Pancreas (tissue), 10 donors: ENCODE measurements at places on chromosomes 4 and X. TPM values are rescaled to one million over a fixed set of nuclear protein-coding genes. Genes with fewer than 3 reads are reported as not detected.

DNA sequence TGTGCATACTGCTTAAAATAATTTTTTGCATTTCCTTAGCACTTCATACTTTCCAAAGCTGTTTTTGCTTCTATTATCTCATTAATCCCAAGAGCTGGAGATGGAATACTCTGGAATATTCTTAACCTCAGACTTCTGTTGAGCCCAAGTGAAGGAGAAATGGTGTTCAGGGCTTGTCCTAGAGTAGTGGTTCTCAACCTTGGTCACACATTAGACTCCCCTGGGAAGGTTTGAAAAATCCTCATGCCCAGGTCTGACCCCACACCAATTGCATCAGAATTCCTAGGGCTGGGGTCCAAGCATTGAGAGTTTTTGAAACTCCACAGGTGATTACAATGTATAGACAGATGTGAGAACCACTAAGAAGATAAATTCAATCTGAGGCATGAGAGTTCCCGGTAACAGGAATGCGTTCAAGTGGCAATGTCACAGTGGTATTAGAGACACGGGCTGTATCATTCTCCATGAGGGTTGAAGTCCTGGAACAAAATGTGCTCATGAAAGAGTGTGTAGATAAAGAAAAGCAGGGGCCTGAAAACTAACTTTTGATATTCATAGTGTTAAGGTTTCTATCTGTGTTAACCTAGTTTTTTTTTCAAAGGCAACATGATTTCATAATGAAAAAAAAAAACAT is 47.9 kb downstream of the AWAT2 start:
- H3K27me3 ChIP-seq, result no peaks in the 10 kb centered on the region
- H3K4me1 ChIP-seq, result no peaks in the 10 kb centered on the region
- no peaks in the 10 kb centered on the region for H3K36me3 ChIP-seq
- no peak for DNase-seq
- H3K27ac ChIP-seq, result no peak overlapping the region

DNA sequence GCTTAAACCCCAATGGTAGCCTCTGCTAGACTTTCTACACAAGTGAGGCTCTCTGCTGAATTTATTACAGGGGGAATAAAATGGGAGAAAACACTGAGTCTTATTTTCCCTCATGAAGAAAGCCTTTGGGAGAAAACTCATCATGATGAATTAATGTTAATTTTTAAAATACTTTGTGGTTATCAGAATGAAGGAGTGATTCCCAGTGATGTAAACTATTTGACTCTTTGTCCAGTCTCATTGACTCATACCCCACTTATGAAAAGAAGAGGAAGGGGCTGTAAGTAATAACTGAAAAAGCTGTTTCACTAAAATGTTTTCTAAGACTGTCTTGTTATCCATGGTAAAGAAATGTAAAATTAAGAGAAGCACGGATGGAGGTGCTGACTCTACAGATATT is 208.8 kb downstream of the GRIA3 start:
- no peaks in the 10 kb centered on the region for H3K36me3 ChIP-seq
- H3K4me1 ChIP-seq, result no peaks in the 10 kb centered on the region
- H3K27me3 ChIP-seq, result no peaks in the 10 kb centered on the region
- H3K27ac ChIP-seq, result no peak overlapping the region
- H3K4me3 ChIP-seq, result no peak overlapping the region

DNA sequence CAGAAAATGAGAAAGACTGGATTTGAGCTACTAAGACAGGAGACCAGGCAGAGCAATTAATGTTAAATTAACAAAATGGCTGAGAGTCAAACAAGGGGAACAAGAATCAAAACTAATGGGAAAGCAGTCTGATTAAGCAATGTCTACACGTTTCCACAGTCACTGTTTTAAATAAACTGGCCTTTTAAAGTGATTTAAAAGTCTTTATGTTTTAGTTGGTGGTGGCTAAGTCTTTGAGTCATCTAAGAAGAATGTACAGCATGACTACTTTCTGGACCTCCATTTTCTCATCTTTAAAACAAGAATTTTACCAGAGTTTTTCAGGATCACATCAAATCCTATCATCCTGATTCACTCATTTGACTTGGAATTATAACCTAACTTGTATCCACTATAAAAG is 233.8 kb downstream of the ENOX2 start:
- H3K27me3 ChIP-seq, result no peaks in the 10 kb centered on the region
- no peak overlapping the region for H3K27ac ChIP-seq
- H3K4me1 ChIP-seq, result no peaks in the 10 kb centered on the region

GRCh38 chr4:155342142-155342541 is 34.6 kb downstream of the MAP9 start:
- no peak for DNase-seq
- H3K27ac ChIP-seq, result no peak overlapping the region
- no peaks in the 10 kb centered on the region for H3K27me3 ChIP-seq
- no peaks in the 10 kb centered on the region for H3K4me1 ChIP-seq

DNA sequence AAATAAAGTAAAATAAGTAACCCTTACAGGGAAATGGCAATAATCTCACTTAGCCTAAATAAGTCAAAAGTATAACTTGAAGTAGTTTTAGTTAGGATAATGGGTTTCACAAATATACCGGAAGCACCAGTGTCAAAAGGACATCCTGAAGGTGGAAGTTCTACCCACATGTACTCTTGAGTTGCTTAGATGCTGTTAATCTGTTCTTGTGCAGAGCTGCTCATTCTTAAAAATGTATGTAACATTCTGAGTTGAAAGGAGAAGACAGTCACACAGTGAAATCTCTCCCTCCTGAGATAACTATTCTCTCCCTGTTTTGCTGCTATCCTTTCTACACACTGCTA is 11.2 kb upstream of the CCNG2 start:
- no peak for DNase-seq
- no peak overlapping the region for H3K27ac ChIP-seq
- H3K27me3 ChIP-seq, result no peaks in the 10 kb centered on the region
- H3K4me1 ChIP-seq, result peaks cover 22% of the 10 kb centered on the region
- H3K4me3 ChIP-seq, result no peak overlapping the region
- H3K36me3 ChIP-seq, result no peaks in the 10 kb centered on the region

- no peak overlapping the region for H3K27ac ChIP-seq
- H3K27me3 ChIP-seq, result no peaks in the 10 kb centered on the region
- no peak overlapping the region for H3K4me3 ChIP-seq
Measured at GRCh38 chr4:6444582-6444981, 27.8 kb downstream of the PPP2R2C start.

DNA sequence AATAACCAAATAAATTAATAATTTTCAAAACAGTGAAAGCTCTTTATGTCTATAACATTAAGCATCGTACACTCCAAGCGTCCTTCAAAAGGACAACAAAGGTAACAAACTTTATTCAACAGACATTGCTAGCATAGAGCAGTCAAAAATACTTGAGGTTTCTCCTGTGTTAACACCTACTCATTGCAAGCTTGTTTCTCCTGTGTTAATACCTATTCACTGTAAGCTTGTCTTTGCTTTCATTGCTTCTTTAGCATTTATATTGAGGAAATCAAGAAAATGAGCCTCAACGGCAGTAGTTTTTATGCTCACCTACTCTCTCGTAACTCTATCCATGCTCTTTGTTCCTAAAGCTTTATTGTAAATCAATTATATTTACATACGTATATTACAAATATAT is 3.5 kb downstream of the SPOCK3 start:
- no peak overlapping the region for H3K4me3 ChIP-seq
- no peaks in the 10 kb centered on the region for H3K4me1 ChIP-seq
- H3K36me3 ChIP-seq, result no peaks in the 10 kb centered on the region
- H3K27me3 ChIP-seq, result no peaks in the 10 kb centered on the region

DNA sequence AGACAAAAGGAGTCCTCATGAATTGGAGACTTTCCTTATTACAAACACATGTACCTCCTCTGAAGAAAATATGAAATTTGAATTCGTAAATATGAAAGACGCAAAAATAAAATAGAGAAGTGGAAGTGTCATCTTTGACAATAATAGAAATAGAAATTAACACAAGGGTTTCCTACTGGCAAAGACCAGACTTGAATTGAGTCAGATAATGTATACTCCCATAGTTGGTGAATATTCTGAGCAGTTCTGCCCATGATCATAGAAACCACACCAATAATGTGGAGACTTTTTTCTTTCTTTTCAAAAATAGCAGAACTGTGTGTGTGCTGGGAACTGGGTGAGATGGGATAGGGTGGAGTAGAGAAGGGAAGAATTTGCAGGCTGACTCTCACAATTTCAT is 277.7 kb upstream of the TET2 start:
- H3K36me3 ChIP-seq, result no peaks in the 10 kb centered on the region
- no peak overlapping the region for H3K4me3 ChIP-seq
- H3K27me3 ChIP-seq, result no peaks in the 10 kb centered on the region

DNA sequence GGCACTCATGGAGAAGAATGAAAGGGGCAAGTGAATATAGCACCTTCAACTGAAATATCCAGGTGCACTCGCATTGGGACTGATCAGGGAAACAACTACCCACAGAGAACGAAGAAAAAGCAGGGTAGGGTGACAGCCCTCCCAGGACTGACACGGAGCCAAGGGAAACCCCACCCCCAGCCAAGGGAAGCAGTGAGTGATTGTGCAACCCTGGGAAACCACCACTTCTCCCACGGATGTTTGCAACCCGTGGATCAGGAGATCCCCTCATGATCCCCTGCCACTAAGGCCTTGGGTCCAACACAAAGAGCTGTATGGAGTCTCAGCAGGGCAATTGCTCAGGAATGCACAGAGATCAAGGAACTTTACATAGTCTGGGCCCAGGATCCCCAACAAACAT is 158.5 kb upstream of the HCCS start:
- no peak for DNase-seq
- H3K4me3 ChIP-seq, result no peak overlapping the region
- H3K36me3 ChIP-seq, result no peaks in the 10 kb centered on the region
- no peak overlapping the region for H3K27ac ChIP-seq
- no peaks in the 10 kb centered on the region for H3K4me1 ChIP-seq

DNA sequence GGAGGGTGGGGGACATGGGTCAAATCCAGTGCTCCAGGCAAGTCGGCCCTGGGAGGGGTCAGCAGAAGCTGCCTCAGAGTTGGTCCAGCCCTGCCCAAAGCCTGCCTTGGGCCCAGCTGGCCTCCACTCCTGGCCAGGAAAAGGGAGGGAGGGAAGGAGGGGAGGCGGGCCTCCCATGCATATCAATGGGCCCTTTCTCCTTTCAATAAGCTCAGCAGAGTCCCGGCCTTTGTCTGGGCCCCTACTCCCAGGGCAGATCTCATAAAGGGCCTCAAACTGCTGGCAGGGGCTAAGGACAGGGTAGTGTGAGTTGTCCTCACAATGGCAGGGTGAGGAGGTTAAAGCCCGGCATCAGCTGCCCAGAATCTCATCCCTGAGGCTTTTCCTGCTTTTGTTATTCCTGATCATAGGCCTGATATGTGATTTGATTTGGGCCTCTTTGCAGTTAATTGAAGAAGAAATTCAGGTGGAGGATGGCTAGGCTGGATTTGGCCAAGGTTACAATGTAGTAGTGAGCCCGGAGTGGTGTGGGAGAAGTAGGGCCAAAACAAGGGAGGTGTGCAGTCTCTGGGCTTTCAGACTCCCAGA is 121.1 kb upstream of the ATP6AP2 start:
- DNase-seq, result no peak
- H3K27me3 ChIP-seq, result no peaks in the 10 kb centered on the region
- no peak overlapping the region for H3K27ac ChIP-seq
- H3K36me3 ChIP-seq, result no peaks in the 10 kb centered on the region

DNA sequence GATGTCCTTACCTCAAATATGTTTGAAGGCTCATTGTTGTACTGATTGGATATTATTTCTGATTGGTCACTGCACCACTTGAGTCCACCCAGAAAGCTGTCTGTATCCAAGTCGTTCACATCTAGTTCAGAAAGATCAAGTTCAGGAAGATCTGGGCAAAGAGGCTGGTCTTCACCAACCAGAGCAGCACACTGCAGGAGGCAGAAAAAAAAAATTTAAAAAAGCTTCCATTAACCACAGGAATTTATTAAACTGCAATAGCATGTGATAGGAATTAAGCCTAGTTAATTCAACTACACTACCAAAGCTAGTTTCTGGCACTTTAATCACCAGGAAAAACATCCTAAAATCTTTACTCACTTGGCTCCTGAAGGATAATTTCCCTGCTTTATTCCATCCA is 5.1 kb downstream of the PPARGC1A start:
- no peaks in the 10 kb centered on the region for H3K27me3 ChIP-seq
- H3K27ac ChIP-seq, result peak overlapping the region; percentile 38
- no peaks in the 10 kb centered on the region for H3K36me3 ChIP-seq
- H3K4me1 ChIP-seq, result no peaks in the 10 kb centered on the region

DNA sequence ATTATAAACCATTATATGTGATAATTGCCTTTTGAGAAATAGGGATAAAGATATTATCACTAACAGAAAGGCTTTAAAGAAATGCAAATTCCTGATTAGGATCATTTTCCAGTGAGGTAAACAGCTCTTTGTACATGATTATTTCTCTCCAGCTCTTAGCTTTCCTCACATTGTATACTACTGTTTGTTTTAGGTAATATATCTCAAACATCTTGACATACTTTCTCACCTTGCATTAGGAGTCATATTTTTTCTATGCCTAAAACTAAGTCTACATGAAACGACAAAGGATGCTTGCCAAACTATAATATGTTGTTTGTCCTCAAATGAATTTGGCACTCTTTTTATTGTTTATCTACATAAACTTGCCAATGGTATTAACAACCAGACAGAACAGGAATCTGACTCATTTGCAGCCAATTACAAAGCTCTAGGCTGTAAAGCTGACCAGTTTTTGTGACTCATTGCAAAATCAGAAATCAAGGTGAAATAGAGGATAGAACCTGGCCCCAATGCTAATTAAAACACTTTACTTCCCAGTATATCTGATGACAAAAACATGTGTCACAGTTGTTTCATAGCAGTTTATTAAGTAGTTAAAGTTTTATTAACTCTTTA is 107.0 kb downstream of the IQCM start:
- H3K36me3 ChIP-seq, result no peaks in the 10 kb centered on the region
- no peaks in the 10 kb centered on the region for H3K4me1 ChIP-seq
- DNase-seq, result no peak
- no peaks in the 10 kb centered on the region for H3K27me3 ChIP-seq
- H3K27ac ChIP-seq, result no peak overlapping the region

NEXMIF gene
- 1.4 TPM for total RNA-seq

AR gene
- total RNA-seq, result 0.43 TPM

CDX4 gene
- not detected for total RNA-seq

LRAT gene
- 0.55 TPM for total RNA-seq

RXFP1 gene
- 0.28 TPM for total RNA-seq

RENBP gene
- 1.1 TPM for total RNA-seq

MAGEC2 gene
- total RNA-seq, result not detected
